ENCODE measurements at places on chromosomes 5 and 9.

DNA sequence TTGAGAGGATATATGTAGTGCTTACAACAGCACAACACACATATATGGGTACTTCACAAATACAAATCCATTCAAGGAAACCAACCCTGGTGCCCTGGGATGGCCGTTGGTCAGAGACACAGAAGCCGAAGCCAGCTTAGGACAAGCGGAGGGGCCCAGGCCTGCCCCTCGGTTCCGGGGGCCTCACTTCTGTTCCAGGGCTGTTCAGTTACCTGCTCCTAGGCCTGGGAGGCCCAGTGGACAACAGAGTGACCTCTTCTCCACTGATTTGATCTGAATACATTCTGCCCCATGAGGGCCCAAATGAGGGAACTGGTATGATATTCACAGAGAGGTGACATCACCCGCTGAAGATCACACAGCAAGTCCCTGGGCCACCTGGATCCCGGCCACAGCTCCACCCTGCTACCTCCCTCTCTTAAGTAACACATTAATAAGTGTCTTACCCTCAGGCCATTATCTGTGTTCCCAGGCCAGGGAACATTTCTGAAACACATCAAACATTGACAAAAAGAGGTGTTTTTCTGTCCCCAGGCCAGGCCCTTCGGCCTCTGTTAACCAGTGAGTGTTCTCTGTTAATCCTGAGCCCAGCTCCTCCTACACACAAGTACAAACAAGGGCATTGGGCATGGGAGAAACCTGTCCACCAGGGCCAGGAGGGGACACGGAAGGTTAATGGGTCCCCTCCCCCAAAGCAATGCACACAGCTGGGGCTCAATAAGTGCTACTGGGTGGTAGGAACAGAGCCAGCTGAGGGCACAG, 4.5 kb upstream of the GRHPR start:
- DNase-seq, result no peak

GRCh38 chr9:27421577-27421976, 102.5 kb upstream of the IFNK start:
- no peak for DNase-seq

- no peak for DNase-seq
Measured at GRCh38 chr9:112111461-112111860, 63.6 kb downstream of the SUSD1 start.

DNA sequence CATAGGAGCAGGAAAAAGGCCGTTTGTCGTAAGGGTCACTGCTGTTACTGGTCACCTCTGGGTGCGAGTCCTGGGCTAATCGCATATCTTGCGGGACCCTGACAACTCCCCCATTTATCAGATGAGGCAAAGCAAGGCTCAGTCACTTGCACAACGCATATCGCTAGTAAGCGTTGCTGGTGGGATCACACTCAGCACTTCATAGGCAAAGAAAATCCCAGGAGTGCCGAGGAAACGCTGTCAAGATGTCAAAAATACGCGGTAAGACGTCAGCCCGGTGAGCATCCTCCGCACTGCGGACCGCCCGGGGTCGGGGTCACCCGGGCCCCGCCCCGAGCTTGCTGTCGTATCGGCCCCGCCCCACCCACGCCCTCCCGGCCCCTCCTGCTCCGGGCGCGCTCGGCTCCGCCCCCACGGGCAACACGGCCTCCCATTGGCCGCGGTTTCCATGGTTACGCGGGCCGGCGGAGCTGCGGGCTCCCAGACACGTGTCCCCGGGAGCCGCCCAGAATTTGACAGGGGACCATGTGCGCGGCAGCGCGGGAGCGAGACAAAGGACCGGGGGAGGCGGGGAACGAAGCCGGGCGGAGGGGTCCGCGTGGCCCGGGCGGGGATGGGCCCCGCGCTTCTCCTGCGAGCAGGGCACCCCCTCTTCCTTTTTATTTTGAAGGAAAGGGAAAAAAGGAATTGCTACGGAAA, 80.2 kb upstream of the IER5L start:
- peak; percentile 76 for DNase-seq

GRCh38 chr5:161481922-161482321, 64.6 kb downstream of the GABRB2 start:
- no peak for DNase-seq

GRCh38 chr9:132042324-132042723, 37.3 kb downstream of the MED27 start:
- DNase-seq, result no peak

DNA sequence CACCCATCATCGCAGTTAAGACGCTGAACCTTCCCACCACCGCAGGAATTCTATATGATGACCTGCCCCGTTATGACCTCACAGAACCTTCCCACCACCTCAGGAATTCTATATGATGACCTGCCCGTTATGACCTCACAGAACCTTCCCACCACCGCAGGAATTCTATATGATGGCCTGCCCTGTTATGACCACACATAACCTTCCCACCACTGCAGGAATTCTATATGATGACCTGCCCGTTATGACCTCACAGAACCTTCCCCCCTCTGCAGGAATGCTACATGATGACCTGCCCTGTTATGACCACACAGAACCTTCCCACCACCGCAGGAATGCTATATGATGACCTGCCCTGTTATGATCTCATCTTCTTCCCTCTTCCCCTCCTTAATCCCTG, 64.3 kb downstream of the IRX1 start:
- DNase-seq, result no peak

- DNase-seq, result no peak
Measured at GRCh38 chr5:26763215-26763614, 275.2 kb downstream of the CDH9 start.

DNA sequence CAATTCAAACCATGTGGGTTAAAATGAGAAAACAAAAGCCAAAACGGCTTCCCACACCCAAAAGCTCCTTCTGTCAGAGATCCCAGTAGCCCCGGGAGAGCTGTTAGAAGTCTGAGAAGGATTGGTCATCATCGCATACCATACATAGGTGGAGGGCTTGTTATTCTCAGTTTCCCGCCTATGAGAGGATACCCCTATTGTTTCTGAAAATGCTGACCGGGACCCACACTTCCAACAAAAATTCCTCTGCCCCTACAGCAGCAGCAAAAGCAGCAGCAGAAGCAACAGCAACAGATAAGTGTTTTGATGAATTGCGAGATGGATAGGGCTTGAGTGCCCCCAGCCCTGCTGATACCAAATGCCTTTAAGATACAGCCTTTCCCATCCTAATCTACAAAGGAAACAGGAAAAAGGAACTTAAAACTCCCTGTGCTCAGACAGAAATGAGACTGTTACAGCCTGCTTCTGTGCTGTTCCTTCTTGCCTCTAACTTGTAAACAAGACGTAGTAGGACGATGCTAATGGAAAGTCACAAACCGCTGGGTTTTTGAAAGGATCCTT, at the start of gene TEK:
TEK (plus strand) TSS at position 245 of the 561 bp plus-strand sequence. CDS start 366 bp downstream, outside the sequence.
- DNase-seq, result no peak

DNA sequence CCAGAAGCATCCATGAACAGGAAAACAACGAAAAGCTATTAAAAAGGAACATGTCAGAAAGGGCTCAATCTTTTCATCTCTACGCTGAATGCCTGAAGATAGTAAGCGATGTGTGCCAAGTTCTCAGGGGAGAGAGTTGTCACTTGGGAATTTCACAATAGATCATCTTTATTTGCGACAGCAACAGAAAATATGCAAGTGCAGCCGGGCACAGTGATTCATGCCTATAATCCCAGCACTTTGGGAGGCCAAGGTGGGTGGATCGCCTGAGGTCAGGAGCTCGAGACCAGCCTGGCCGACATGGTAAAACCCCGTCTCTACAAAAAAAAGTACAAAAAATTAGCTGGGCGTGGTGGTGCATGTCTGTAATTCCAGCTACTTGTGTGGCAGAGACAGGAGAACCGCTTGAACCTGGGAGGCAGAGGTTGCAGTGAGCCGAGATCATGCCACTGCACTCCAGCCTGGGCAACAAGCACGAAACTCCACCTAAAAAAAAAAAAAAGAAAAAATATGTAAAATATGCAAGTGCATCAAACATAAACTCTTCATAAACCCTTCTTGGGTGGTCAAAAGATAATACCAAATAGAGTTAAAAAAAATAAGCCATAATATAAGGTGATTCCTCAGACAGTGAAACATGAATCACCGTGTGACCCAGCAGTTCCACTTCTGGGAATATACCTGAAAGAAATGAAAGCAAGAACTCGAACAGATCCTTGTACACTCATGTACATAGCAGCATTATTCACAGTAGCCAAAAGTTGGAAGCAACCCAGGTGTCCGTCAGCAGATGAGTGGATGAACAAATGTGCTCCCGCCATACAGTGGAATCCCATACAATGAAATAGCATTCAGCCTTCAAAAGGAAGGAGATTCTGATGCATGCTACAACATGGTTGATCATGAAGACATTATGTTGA, 16.2 kb downstream of the SFXN1 start:
- no peak for DNase-seq

DNA sequence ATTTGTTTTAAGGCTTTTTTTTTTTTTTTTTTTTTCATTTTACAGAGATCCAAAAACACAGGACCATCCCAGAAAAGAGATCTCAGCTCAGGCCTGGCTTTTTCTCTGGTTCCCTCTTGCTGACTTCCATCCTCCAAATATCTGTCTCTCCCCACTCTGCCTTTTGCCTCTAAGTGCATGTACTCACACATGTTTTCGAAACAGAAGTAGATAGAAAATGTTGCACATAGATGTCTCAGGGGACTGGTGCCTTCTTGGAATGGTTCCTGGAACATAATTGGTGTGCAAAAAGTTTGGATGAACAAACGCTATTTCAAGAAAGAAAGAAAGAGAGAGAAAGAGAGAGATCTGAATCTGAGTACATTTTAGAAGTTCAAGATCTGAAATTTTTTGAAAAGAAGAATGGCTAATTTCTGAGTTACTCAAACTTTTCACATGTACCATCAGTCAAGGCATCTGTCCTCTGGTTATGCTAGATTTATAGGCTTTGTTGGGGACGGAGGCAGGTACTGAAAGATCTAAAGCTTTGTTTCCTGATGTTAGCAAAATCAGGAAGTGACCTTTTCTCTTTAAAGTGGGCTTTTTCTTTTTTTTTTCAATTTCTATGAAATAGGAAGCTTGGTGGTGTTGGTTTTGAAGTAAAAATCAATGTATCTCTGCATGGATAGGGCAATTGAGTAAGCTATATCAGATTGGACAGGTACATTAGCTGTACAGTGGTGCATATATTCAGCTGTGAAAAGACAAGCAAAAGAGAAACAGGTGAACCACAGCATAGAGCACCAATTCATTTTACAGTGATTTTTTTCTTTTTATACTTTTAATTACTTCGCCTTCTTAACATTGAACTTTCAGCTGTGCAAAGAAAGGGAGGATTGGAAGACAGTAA, 8.5 kb upstream of the TNFSF8 start:
- no peak for DNase-seq

DNA sequence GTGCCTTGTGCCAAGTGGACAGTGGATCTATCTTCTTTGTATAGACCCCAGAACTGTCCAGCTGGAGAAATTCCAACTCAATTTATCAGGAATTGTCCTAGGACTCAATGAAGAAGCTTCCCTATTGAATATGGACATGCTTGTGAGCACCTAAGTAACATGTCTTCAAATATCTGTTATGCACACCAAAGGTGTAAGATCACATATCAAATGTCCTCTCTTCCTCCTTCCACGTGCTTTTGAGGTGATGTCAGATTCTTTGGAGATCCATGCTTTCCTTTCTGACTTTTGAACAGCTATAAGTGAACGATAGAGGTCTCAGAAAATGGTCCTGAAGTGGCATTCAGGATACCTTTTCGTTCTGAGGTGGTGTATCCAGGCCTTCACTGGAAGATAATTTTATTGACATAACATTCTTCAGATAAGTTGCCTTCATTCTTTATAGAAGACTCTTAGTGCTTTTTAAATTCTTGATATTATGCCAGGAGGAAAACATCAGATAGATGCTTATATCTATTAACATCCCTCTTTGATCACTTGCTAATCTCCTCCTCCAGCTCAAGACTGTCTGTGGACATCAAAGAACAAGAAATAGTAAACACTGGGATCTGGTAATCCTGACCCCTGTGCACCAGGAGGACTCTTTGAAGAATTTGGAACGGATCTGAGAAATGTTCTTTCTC, 246.4 kb downstream of the SMARCA2 start:
- no peak for DNase-seq

GRCh38 chr5:81181576-81182316, 51.4 kb upstream of the CKMT2 start:
- no peak for DNase-seq

- DNase-seq, result no peak
Measured at GRCh38 chr9:112629671-112630485, 88.0 kb downstream of the INIP start.
